8988T (cell line): ENCODE measurements at places on chromosomes 11 and 22.

GRCh38 chr11:43649501-43649900 lies 31.0 kb upstream of the HSD17B12 start:
- no peak for DNase-seq

DNA sequence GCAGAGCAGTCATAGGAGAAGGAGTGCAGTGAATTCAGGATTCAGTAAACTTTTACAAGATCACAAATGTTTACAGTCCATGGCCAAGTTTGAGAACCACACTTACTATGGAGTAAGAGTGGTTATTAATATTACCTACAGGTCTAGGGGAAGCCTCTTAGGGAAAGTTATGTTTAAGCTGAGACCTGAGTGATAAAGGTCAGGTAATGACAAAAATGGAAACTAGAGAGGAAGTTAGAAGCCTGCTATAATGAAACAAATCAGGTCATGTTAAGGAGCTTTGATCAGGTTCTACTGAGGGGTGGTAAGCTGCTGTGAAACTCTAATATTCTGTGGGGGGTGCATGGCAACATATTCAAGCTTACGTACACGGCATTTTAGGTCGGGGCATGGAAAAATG lies 32.5 kb upstream of the SLC22A9 start:
- no peak for DNase-seq

GRCh38 chr11:118615976-118616371 lies 8.6 kb downstream of the PHLDB1 start:
- DNase-seq: no peak

DNA sequence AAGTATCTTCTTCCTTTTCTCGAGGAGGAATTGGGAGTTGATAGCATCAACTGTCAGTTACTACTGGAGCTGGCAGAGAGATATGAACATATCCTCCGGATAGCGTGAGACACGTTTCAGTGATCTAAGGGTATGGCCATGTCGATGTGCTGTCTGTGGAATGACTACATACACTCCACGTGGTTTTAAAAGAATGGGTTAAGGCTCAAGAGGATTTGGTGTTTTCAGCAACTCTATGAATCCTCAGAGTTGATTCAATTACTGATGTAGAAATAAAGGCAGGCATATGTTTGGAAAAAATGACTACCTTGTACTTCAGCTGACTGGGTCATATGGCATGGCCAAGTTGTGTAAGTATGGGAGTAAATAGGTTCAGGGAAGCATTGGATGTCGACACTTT lies 22.9 kb downstream of the MMP13 start:
- no peak for DNase-seq

GRCh38 chr11:62399172-62399877 lies 19.5 kb upstream of the SCGB1A1 start:
- peak; percentile 20 for DNase-seq

GRCh38 chr22:28977481-28977971 lies 84.1 kb downstream of the C22orf31 start:
- no peak for DNase-seq

- DNase-seq: no peak
These were observed 749.2 kb downstream of the NTM start for GRCh38 chr11:132119573-132119972.

DNA sequence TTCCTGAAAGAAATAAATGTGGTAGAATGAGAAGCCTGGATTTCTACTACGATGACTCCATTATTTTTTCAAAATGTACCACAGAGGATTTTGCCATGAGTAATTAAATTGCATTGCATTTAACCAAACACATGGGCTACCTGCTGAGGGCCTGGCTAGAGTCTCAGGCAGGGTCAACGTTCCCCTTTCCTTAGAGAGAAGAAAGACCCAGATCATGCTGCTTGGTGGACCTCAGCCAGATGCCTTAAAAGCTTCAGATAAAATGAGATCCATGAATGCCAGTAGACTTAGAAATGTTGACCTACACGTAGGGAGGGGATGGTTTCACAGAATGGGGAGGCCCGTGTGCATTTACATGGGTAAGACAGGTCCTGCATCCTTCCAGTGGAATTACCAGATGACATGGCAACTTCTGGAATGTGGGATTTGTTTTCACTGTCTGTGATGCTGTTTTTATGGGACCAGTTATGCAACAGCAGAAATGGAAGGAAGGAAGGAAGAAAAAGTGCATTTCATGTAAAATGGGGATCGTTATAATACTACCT lies 1069.4 kb downstream of the NTM start:
- no peak for DNase-seq

GRCh38 chr11:20160425-20161229 lies at the start of gene DBX1:
Gene DBX1, minus strand, starts transcription at chr11:20160475. Its CDS starts 151 bp downstream, at chr11:20160324.
- DNase-seq: no peak

DNA sequence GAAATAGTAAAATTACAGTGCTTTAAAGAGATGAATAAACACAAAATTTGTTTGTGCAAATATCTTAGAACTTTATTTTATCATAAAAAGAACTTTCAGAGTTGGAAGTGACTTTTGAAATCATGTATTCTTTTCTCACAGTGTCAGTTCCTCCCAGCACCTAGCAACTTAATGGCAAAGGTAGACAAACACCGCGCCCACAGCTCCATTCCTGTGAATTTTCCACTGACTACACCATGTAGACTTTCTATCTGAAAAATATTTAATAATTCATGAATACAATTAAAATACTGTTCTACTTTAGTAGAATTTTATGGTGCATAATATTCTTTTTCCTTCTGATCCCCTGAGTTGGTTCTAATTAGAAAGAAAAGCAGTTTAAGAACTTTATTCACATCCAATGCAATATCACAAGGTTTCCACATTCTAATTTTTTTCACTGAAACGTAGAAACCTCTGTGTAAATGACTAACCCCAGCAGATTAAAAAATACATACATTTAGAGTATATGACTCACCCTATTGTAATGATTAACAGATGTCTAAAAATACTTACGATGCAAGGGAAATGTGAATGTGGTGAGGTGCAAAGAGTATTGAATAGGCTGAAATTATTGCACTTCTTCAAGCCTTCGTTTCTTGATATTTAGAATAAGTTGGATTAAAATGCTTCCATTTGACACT lies 218.2 kb upstream of the CCDC179 start:
- no peak for DNase-seq

- DNase-seq: no peak
These were observed 31.3 kb downstream of the MTNR1B start for GRCh38 chr11:93000511-93001476.

- no peak for DNase-seq
These were observed 1235.7 kb downstream of the BRD1 start for GRCh38 chr22:48592066-48592345.

DNA sequence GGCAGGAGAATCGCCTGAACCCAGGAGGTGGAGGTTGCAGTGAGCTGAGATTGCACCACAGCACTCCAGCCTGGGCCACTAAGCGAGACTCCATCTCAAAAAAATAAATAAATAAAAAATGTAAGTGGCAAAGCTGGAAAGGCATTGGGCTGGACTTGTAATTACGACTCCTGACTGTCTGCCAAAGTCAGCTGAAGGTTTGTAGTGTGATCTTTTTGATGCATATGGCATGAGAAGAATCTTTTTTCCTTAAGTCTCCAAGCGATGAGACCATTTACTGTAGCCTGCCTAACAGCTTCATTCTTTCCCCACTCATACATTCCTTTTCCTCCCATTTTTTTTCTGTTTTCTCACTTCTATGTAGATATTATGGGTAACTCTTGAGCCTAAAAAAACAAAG lies 24.8 kb downstream of the CTNND1 start:
- no peak for DNase-seq

GRCh38 chr22:26430600-26430999 lies 1.5 kb downstream of the ASPHD2 start:
- no peak for DNase-seq

- DNase-seq: no peak
These were observed 21.4 kb downstream of the KCNQ1OT1 start for GRCh38 chr11:2678396-2678795.

GRCh38 chr11:126432525-126432924 lies 77.0 kb downstream of the ST3GAL4 start:
- no peak for DNase-seq

GRCh38 chr11:12687740-12688139 lies 13.5 kb downstream of the TEAD1 start:
- no peak for DNase-seq

GRCh38 chr11:104165014-104165413 lies 1.1 kb upstream of the PDGFD start:
- DNase-seq: no peak

GRCh38 chr11:396511-396947 lies 2.5 kb downstream of the PKP3 start:
- DNase-seq: peak; percentile 100

DNA sequence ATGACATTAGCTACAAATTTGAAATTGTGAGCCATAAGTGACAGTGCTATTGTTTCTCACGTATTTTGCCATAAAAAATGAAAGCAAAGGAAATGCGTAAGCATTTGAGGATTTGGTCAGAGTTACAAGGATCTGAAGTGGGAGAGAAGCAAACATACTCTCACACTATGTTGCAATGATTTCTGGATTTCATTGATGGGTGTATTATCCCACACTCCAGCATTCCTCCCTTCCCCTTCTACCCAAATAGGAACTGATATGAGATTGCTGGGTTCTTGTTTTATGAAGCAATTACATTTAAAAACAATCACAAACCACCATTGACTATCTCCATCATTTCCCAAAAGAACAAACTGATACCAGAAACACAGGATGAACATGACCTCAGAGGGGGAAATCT lies 314.0 kb upstream of the CTSC start:
- no peak for DNase-seq

- DNase-seq: no peak
These were observed 43.7 kb downstream of the CD82 start for GRCh38 chr11:44608991-44609782.

GRCh38 chr11:130166457-130166784 lies 6.8 kb downstream of the ST14 start:
- DNase-seq: peak; percentile 87

DNA sequence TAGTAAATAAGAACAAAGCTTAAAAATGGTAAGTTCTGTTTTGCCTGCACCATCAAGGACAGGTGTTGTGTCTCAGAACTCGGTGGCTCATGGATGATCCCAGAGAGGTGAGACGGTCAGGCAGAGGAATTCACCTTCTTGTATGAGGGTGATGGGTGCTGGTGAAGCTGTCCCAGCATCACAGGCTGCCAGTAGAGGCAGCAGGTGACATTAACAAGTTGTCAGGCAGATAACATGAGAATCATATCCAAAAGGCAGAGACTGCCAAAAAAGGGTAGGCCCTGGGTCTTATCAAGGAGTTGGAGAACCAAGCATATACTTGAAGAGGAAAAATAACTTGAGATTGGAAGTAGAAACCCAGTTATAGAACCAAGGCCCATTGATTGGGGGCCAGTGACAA lies 437.8 kb downstream of the DYNC2H1 start:
- DNase-seq: no peak

DNA sequence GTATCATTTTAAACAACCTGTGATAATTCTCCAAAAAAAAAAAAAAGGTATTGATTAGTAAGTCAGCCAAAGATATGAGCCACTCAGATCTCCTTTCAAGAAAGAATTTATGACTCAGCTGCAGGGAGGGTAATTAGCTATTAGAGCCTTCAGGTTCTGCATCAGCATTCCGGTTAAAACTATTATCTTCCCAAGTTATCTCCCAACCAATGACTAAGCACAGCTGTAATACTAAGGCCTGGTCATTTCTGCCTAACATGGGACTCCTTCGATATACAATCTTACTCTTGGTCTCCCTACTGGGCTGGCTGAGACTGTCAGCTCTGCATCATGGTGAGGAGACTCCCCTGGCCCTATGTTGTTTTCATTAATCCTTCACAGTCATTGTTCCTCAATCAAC lies 60.4 kb downstream of the SBF2 start:
- no peak for DNase-seq

GRCh38 chr11:131146827-131147490 lies 223.5 kb upstream of the NTM start:
- DNase-seq: no peak
